Activated CD8-positive, alpha-beta memory T cell treated with anti-CD3 and anti-CD28 coated beads, Interleukin-2, amount 50 U/mL, for 48 hours (primary cell): ENCODE measurements at places on chromosomes 11 and 22.

DNA sequence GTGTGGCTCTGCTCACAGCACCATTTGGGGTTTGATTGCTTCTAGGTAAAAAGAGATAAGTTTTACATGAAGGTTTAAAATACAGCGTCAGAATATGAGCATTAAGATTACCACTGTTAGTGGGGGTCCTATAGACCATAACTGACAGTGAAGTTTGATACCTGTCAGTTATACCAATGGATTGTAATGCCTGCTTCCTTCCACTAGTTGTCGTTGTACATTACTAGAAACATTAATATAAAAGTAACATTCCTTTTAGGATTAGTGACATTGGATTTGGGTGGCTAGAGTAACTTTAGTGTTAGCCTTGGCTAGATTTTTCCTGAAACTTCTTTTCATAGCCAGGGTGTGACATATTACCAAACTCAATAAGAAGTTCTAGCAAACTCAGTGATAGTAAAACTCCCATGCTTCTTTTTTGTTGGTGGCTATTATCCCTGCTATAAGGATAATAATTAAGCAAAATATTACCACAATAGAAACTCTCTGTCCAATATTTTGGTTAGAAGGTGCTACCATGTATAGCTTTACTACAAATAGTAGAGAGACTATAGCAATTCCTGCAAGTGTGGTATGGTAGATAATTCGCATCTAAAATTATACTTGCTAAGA is 57.1 kb downstream of the FAM181B start:
- DNase-seq: no peak

DNA sequence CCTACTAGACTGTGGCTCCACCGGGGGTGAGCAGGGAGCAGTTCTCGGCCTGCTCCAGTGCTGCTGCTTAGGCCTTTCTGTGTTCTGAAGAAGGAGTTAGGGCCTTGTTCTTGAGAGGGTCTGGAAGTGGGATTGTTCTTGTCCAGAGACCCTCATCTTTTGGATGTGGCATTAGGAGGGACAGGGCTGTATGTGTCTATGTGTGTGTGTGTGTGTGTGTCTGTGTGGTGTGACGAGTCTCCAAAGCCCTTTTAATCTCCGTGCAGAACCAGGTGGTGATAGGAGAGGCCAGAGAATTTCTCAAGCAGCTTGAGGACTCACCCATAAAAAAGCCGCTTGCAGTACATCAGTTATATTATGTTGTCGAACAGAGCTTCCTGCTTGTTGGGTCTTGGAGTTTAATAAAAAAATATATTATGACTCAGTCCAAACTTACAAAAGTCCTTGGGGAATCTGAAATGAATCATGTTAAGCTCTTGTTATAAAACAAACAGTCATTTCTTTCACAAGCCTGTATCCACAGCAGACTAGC is 196.5 kb downstream of the TENM4 start:
- DNase-seq: no peak

GRCh38 chr11:35358391-35358790 is 61.0 kb downstream of the SLC1A2 start:
- DNase-seq: no peak

DNA sequence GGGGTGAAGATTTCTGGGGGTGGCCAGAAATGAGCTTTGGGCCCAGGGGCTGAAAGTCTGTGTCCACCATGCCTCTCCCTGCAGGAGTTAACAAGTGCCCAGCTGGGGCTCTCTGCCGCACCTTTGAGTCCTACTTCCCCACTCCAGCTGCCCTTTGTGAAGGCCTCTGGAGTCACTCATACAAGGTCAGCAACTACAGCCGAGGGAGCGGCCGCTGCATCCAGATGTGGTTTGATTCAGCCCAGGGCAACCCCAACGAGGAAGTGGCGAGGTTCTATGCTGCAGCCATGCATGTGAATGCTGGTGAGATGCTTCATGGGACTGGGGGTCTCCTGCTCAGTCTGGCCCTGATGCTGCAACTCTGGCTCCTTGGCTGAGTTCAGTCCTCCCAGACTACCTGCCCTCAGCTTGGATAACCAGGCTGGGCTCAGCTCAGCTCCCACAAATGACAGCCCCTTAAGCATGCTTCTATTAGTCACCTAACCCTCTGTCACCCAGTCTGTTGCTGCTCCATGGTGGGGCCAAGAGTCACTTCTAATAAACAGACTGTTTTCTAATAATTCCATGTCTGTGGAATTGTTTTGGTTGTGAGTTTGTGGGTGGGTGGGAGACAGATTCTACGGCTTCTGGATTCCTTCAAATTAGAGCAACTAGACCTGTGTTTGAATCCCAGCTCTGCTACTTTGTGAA is 3.0 kb upstream of the INPPL1 start:
- DNase-seq: peak; percentile 52

- no peak for DNase-seq
These were observed 682.6 kb downstream of the KCNA4 start for GRCh38 chr11:29333993-29334775.

DNA sequence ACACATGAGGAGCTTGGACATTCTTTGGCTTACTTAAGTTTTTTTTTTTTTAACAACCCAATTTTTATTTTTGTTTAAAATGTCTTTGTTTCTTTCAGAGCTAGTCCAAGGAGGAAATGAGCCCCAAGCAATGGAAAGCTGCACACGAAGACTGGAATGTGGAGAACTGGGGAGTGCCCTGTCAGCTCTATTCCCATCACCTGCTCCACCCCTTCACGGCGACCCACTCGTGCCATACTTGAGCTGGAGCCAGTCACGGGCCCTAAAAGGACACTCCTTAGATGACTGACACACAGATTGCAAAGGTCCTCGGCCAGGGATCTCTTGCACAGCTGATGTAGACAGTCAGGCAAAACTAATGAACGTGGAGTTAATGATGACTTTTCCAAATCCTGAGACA is 10.6 kb upstream of the SLC25A18 start:
- no peak for DNase-seq

DNA sequence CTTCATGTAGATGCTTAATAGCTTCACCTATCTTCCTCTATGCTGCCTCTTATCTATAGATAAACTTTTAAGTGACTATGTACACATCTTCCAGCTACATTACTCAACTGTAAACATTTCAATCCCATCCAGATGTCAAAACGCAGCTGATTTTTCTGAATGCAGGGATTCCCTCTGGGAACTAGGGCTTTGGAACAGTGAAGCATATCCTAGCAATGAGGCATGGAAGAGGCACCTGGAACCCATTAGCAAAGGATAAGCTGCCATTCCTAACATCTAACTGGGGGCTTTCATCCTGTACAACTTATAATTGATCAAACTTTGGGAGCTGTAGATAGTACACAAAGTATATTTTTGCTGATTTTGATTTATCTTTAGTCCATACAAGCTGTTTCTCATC is 40.8 kb upstream of the OPCML start:
- no peak for DNase-seq

DNA sequence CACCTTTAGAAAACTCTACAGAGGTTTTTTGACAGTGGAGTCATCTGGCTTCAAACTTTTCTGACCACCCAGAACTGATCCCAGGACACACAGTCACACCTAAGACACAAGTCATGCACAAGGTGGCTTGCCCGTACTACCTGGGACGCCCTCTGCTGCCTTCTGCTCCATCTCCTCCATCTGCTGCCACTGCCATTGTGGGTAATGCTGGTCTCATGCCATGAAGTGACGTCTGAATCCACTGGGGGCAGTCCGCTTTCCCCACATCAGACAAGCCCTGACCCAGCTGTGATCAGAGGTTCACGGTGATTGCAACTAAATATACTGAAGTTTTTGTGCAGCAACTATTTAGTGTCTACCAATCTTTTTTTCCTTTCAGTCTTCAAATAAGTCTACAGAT is 5.4 kb upstream of the NDUFS8 start:
- no peak for DNase-seq

GRCh38 chr11:64774144-64774543 is 4.2 kb downstream of the SF1 start:
- no peak for DNase-seq

GRCh38 chr11:13970986-13971385 is 8.5 kb downstream of the SPON1 start:
- no peak for DNase-seq

GRCh38 chr22:17638182-17638431 is 450 bp upstream of the BCL2L13 start:
- no peak for DNase-seq

DNA sequence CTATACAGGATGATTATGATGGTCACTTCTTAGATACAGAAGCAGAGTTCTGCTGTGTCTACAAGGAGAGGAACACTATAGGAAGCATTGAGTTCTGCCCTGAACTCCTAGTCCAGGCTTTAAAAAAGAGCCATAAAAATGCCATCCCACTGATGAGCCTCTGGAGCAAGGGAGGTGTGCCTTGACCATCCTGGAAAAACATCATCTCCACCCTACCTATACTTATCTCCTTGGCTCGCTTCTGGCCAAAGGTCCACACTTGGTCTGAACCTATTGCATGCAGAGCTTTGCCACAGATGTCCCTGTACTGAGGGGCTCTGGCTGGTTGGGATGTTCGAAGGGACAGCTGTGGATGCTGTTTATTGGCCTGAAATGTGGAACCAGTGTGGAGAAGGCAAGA is 4.3 kb upstream of the PEX26 start:
- DNase-seq: no peak

- peak; percentile 84 for DNase-seq
These were observed 18.6 kb upstream of the SCARF2 start for GRCh38 chr22:20456064-20456721.

DNA sequence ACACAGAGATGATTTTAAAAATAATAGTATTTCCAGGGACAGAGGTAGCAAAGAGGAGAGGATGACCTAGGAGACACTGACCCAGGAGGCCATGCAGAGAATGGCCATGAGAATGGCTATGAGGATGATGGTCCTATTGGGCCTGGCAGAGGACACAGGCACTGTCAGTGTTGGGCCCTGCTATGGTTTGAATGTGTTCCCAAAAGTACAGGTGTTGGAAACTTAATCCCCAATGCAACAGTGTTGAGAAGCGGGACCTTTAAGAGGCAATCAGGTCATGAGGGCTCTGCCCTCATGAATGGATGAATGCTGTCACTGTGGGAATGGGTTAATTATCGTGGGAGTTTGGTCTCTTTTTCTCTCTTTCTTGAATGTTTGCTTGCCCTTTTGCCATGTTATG is 61.6 kb downstream of the KCNC1 start:
- no peak for DNase-seq
